ENCODE measurements at places on chromosomes 11 and 22. TPM values are rescaled to one million over a fixed set of nuclear protein-coding genes. Genes with fewer than 3 reads are reported as not detected.
A peak's percentile ranks its signal among the peaks of the same experiment; 100 is the strongest.

DNA sequence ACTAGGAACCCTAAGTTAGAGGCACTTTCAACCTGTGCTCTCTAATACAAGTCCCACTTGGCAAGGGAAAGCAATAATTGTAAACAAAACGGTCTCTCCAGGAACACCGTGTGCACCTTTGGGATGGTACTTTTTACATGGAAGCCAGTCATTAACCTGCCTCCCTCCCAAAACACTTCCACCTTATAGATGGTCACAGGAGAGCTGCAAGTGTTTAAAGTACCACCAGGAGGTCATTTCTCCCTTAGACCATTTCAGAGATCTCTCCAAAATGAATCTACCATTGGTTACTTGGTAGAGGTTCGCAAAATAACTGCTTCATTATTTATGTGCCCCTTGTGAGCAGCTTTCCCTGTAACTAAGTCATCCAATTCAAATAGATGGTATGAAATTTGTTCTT is 375.3 kb downstream of the DYNC2H1 start:
- no peak for DNase-seq

The SRPRA gene
- total RNA-seq, result 99.4 TPM

GRCh38 chr22:29039148-29039547 is 22.5 kb downstream of the C22orf31 start:
- no peak for DNase-seq

GRCh38 chr11:73475549-73476095 is 99.4 kb downstream of the RELT start:
- no peak for DNase-seq

DNA sequence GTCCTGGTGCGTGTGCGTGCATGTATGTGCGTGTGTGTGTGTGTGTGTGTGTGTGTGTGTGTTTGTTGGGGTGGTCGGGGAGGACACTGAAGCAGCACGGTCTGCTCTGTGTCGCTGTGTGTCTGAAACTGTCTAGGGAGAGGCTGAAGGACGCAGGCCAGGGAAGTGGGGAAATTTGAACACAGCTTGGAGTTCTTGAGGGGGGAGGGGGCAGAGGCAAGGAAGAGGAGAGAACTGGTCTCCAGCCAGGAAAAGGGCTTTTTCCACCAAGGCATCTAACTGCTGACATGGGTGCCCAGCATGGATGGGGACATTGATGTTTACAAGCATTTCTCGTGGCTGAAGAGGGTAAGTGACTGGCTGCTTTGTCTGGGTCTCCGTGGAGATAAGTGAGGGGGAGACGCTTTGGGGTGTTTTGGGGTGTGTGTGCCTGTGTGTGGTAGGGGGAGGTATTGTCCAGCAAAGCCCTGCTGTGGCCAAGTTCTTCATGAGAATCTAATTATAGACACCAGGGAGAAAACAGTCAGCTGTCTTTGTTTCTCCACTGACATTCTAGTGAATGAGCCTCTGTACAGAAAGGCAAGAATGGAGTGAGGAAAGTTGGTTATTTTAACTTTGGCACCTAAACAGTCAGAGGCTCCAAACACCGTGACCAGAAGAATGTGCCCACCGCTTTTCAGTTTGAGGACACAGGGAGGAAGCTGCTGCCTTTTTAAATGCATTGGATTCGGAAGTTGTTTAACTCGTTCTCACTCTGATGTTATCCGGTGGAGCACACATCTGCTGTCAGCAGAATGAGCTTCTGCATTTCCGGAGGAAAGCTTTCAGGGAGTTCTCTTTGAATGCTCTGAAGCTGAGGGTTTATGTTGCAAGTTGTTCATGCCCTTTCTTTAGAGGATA is 63.7 kb downstream of the PPFIBP2 start:
- peak; percentile 64 for DNase-seq

- no peak for DNase-seq
These were observed 33.3 kb upstream of the CCDC81 start for GRCh38 chr11:86341382-86341781.

The KRTAP5-1 gene
- not detected for total RNA-seq

DNA sequence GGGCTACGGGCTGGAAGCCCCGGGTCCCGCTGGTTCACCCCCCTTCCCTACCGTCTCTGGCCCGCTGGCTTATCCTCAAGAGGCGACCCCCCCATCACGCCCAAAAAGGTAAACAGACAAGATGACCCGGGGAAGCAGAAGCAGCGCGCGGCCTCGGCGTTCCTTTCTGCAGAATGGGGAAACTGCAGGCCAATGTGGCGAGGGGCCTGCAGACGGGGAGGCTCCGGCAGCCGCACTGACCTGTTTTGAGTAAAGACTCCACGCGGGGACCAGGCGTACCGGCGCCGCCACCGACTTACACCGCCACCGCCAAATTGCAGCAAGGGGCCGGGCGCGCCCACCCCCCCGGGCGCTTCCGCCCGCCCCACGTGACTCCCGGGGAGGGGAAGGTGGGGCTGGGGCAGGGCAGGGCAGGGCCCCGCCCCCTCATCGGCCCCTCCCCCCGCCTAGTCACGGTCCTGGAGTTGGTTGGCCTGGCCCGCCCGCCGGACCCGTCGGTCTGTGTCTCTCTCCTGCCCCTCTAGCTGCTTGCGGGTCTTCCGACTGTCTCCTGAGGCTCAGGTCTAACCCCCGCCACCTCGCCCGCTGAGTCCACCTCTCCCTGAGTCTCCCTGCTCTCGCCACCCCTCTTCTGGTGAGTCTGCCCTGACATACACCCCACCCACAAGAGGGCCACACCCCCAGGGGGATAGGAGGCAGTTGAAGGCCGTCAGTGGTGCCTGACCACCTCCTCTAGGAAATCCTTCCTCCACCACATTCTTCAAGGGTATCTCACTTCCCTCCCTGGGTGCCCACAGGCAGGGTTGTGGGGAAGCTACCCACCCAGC is at the start of gene ARAP1:
Gene ARAP1, minus strand, starts transcription at position 321 of the 827 bp plus-strand sequence. CDS start 25,280 bp downstream, outside the sequence.
- peak; percentile 58 for DNase-seq

DNA sequence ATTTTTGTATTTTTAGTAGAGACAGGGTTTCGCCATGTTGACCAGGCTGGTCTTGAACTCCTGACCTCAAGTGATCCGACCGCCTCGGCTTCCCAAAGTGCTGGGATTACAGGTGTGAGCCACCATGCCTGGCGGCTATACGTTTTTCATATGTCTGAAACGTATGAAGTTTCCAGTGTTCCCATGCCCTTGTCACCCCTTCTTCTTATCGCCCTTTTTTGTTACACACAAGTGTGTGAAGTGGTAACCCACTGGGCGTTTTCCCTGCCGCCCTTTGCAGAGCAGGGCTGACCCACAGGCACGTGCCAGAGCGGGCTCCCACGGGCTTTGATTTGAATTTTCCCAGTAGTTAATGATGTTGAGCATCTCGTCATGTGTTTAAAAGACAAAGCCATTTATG is 17.0 kb downstream of the PIM3 start:
- no peak for DNase-seq

GRCh38 chr22:43505896-43506295 is 94.1 kb downstream of the MPPED1 start:
- DNase-seq, result no peak

GRCh38 chr11:132405728-132406127 is 1035.3 kb downstream of the NTM start:
- no peak for DNase-seq

- DNase-seq, result peak; percentile 70
These were observed 9.5 kb upstream of the DKK3 start for GRCh38 chr11:12017865-12018453.

DNA sequence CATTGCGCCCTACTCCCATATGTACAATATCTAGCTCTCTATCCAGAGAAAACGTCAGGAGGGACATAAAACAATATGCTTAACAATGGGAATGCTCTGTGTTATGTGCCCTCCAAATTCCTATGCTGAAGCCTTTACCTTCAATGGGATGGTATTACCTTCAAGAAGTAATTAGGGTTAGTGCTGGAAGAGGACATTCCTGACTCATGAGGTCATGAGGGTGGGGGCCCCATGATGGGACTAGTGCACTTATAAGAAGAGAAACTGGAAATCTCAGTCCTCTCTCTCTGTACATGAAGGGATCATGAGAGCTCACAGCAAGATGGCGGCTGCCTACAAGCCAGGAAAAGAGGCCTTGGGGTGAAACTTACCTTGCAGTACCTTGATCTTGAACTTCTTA is 20.3 kb downstream of the MMP20 start:
- no peak for DNase-seq

DNA sequence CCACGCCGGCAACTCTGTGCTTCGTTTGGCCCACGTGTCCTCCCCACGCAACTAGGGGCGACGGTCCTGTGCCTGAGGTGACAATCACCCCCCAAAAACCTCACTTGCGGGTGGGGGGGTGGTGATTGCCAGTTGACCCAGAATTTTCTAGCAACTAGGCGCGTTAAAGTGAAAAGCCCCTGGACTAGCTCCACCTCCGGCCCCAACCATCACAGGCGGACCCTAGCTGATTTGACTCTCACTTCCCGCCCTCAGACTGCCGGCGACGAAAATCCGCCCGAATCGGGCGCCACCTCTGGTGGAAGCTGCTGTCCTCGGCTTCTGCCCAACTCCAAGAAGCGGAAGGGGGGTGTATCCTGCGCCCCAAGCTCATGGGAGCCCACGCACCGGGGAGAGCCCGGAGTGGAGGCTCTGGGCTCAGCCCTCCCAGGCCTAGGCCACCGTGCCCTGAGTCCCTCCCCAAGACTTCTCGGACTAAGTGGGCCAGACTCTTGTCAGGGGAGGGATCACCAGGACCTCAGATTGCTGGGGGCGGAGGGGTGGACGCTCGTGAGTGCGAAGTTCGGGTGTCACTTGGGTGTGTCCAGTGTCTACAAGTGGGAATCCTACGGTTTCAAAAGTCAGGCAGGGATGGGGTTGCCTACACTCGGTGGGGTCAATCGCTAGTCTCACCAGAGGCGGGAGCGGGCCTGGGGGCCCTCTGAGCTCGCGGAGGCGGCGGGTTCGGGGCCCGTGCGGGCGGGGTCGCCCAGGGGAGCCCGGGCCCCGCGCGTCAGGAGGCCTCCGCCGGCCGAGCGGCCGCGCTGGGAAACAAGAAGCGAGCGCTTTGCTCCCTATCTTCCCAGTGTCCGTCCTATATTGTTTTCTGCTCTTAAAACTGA is 12.3 kb downstream of the PAX6 start:
- no peak for DNase-seq

- DNase-seq, result no peak
These were observed 92.0 kb downstream of the PPP6R3 start for GRCh38 chr11:68552542-68552941.

GRCh38 chr22:32080904-32081303 is 37.8 kb downstream of the SLC5A1 start:
- peak; percentile 68 for DNase-seq

GRCh38 chr11:114053406-114053805 is 6.1 kb upstream of the ZBTB16 start:
- no peak for DNase-seq

GRCh38 chr11:79431535-79431934 is 9.3 kb downstream of the TENM4 start:
- peak; percentile 66 for DNase-seq

The OR51A7 gene
- not detected for total RNA-seq
